ENCODE measurements at places on chromosomes 2 and 18. TPM values are rescaled to one million over a fixed set of nuclear protein-coding genes. Genes with fewer than 3 reads are reported as not detected.

PJVK gene
- 2.0 TPM for total RNA-seq

SERPINB4 gene
- total RNA-seq = not detected

ABCG8 gene
- not detected for total RNA-seq

FHOD3 gene
- 12.7 TPM for total RNA-seq

CCBE1 gene
- 39.0 TPM for total RNA-seq

SCN2A gene
- total RNA-seq = 0.78 TPM

SIX2 gene
- not detected for total RNA-seq

SLC23A3 gene
- total RNA-seq = 0.75 TPM

DNA sequence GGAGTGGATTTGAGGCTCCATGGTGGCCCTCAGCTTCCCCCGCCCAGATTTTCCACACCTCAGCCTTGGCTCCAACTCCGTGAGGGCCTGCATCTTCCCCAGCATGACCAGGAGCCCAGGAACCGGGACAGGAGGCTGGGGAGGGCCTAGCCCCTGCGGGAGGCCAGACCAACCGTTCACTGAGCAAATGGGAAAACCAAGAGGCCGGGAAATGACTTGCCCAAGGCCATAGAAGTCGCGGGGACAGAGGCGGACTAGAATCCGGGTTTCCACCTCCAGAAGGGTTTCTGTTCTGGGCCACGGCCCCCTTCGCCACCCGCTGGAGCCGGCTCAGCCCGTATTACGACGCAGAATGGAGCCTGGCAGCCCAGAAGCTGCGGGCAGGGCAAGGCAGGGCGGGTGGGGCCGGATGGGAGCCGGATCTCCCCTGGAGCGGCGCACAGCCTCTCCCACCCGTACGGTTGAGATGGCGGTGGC is 7.9 kb upstream of the CRYBA2 start:
- DNase-seq = no peak

- DNase-seq = peak; percentile 90
Measured at GRCh38 chr2:164388511-164388910, 232.8 kb downstream of the GRB14 start.

DNA sequence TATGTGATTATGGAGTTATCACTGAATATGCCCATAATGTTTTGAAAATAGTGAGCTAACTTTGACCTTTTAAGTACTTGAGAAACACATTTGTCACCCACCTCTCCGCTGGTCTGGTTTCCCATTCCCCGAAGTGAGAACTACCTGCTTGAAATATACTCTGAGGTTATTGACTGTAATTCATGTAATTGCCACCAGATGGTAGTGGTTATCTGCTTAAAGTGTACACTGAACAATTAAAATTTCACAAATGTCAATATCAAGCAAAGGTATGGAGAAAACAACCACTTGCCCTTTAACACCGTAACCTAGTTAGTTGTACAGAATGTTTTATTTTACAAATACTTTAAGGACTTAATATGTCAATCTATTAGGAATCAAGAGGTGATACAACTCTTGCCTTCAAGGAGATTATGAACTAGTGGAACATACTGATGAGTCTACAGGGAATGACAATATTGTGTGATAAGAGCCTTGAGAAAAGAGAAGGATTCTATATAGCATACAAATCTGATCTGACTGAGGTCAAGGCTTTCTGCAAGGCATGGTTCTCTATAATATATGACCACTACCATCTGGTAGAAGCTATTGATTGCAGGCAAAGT is 316.8 kb upstream of the KCNH7 start:
- DNase-seq = peak; percentile 36

GRCh38 chr18:53489266-53489665 is 735.2 kb downstream of the MBD2 start:
- DNase-seq = no peak

- DNase-seq = no peak
Measured at GRCh38 chr18:10343778-10344177, 110.7 kb upstream of the APCDD1 start.

GRCh38 chr2:240576036-240576435 is 7.8 kb downstream of the RNPEPL1 start:
- DNase-seq = no peak

DNA sequence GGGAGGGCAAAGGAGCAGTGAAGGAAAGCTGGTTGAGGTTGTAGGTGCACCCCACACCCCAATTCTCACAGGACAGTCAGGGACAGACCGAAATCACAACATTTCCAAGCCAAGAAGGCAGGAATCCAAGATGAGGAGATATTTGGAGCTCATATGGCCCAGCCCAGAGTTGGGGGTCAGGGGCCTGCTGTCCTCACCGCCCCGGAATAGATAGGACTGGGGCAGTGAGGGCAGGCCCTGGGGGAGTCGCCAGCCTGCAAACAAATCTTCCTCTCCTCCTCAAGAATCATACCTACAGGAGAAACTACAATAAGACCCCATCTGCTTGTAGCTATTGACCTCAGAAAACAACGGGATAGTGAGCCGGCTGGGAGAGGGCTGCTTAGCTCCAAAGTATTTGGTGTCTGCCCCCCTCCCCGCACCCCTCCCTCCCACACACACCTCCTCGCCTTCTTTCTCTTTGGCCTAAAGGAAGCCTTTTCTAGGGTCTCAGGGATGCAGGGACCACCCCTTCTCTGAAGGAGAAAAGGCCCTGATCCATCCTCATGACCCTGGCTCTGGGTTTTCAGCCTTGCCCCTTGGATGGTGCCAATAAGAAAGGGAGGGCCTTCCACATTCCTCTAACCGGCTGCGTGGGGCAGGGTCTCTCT is 3.8 kb downstream of the EN1 start:
- DNase-seq = no peak

DNA sequence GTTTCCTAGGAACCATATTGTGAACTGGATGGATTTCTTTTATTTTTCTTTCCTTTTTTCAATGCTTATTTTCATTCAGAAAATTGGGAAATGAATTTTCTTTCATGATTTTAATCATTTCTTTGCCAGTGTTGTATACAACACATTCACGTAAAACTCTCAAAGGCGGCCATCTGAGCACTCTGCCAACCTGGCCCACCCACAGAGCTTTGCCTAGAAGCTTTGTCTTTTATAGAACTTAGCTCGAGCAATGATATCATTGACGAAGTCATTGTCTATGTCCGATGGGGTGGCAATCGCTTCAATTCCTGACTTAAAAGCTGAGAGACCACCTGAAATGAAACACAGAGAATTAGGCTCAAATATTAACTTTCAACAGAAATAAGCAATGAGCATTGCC is 13.3 kb downstream of the LYG2 start:
- DNase-seq = no peak

GRCh38 chr2:149290662-149291061 is 39.7 kb upstream of the LYPD6 start:
- no peak for DNase-seq

DNA sequence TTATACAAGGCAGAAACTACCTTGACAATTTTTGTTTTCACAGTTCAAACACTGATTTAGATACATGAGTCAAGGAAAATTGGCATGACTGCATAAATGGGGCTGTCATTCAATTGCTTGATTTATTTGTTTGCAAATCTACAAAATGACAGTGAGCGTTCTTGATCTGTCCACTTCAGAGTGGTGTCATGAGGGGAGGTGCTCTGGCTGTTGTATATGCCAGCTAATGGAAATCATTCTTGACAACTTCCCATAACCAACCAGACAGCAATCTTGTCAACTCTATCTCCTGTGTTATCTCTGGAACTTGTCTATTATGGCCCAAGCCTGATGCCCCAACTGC is 120.6 kb upstream of the UGP2 start:
- no peak for DNase-seq

GRCh38 chr2:25885933-25886332 is 7.6 kb upstream of the ASXL2 start:
- peak; percentile 49 for DNase-seq

DNA sequence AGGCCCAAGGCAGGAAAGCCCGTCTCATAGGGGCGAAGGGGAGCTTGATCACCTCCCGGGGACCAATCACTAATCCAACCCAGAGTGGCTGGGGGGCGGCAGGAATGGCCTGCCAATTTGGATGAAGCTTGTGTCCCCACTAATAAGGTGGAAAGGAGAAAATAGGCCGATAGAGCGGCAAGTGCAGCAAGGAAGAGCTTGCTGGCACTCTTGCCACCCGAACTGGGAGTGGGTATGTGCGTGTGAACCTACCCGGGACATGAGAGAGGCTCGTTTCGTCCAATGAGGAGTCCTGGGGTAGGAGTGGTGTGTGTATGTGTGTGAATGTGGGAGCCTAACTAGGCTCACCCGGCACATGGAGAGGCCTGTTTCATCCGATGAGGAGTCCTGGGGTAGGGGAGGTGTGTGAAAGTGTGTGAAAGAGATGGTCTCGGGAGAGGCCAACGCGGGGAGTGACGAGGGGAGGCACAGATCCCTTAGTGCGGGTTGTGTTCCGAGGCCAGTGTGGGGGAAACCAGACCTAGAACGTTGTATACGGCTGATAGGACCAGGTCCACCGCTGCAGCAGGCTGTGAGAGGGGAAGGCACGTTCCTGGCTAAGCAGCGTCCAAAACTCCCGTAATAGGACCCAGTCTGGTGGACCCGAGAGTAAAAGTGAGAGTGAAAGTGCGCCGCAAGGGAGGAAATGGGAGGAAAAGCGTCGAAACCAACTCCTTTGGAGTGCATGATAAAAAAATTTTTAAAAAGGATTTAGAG is 47.1 kb upstream of the SELENOI start:
- DNase-seq = peak; percentile 55

GRCh38 chr2:65355186-65355831 is 77.1 kb downstream of the SPRED2 start:
- no peak for DNase-seq

GRCh38 chr2:155633060-155633839 is 699.3 kb downstream of the NR4A2 start:
- DNase-seq = no peak

DNA sequence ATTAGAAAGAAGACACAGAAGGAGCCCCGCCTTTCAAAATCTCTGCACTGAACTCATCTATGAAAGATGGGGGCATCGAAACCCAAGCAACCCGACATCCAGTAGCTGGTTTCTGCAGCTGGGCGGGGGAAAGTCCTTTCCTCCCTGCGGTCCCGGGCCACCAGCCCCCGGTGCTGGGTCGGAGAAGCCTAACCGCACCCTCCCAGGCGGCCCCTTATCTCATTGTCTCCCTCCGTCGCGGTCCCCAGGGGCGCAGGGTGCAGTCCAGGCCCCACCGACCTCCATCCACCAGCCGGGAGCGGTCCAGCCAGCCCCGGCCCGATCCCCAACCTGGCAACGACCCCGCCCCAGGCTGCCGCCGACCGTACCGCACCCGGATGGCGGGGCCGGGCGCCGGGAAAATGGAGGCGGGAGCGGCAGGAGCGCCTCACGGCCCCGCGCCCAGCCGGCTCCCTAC is 452 bp downstream of the RAPH1 start:
- DNase-seq = no peak

GRCh38 chr2:104854498-104855220 is 744 bp downstream of the POU3F3 start:
- DNase-seq = no peak

- DNase-seq = no peak
Measured at GRCh38 chr18:21241301-21242048, 557 bp upstream of the GREB1L start.

GRCh38 chr18:10422731-10423130 is 31.7 kb upstream of the APCDD1 start:
- no peak for DNase-seq

All from foreskin keratinocyte (primary cell).